ENCODE measurements at places on chromosomes 1 and 21.

- DNase-seq = no peak
Measured at GRCh38 chr1:24161270-24161669, 18.3 kb upstream of the IL22RA1 start.

DNA sequence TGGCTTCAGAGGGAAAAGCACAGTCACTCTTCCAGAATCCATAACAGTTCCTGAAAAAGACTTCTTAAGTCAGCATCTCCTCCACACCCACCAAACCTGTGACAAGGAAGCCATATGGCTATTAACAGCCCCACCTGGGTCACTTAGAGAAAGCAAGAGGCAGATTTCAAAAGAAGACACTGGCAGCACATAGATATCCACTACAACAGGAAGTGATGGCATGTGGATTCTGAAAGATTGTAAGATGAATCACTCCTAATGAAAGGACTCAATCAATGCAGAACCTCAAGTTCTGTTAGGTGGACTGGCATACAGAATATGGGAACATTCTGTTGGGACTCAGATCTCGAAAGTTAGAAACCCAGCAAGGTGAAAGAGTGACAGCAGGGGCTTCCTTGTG lies 365.9 kb downstream of the TGFB2 start:
- no peak for DNase-seq

DNA sequence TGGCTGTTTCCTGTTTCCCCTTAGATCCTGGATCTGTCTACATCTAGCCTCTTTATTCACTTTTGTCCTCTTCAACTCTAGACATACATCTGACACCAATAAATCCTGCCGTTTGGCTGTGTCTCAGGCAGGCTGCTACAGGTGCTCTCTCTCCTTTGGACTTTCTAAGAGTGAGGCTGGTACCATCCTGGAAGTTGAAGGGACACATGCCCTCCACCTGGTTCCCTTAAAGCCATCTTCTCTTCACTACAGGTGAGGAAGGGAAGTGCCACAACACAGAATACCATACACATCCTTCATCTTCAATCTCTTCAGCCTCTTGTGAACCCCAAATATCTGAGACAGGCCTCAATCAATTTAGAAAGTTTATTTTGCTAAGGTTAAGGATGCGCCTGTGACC lies 137.9 kb downstream of the BACH1 start:
- DNase-seq = no peak

GRCh38 chr1:234994436-234995295 lies 134.0 kb downstream of the TOMM20 start:
- DNase-seq = no peak

GRCh38 chr1:156673387-156674121 lies 3.7 kb downstream of the NES start:
- DNase-seq = no peak

DNA sequence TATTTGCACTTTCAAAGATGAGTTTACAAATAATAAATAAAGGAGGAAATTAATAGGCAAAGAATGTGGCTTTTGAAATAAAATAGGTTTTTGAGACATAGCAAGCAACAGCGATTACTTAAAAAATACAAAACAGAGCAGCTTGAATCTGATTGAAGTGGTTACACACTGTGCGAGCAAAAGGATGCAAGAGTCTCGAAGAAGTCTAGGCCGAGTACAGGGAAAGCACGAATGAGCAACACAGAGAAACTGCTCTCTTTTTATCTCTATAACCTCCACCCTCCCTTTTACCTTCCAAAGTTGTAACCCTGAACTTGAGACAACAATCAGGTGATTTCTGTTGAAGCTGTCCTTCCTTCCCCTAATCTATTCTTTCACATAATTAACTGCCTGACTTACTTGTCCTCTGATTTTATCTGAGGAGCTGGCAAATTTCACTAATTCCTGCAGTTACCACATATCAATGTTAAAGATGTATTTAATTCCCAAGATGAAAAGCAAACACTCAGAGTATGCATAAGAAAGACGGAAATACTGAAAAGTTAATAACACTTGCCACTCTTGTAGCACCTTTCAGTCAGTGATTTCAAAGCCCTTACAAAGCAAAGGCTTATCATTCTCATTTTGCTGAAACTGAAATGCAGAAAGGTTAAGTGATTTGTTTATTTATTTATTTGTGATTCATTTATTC lies 1030.1 kb downstream of the ADGRL2 start:
- no peak for DNase-seq

DNA sequence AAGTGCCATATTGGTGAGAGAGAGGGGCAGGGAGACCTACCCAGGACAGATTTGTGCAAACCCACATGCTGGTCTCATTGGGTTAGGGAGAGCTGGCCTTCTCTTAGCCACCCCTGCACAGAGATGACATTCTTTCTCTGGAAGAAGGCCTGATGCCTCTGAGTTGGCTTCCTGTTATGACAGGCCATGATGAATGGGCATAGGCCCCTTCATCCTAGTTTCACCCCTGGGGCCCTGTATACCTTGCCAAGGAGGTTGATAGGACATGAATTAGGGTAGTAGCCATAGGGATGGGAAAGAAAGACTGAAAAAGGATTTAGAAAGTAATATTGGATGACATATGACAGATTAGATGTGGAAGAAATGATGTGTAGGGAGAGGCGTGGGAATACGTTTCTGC lies 46.6 kb downstream of the TENT5C start:
- no peak for DNase-seq

GRCh38 chr1:6157132-6157527 lies 23.0 kb downstream of the CHD5 start:
- DNase-seq = no peak

DNA sequence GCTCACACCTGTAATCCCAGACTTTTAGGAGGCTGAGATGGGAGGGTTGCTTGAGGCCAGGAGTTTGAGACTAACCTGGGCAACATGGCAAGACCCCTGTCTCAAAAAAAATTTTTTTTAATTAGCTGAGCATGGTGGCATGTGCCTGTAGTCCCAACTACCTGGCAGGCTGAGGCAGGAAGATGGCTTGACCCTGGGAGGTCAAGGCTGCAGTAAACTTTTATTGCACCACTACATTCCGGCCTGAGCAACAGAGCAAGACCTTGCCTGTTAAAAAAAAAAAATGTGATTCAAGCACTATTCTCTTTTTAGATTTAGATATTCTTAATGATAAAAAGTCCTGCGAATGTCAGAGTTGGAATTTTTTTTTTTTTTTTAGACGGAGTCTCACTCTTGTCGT lies 102.5 kb upstream of the L1TD1 start:
- no peak for DNase-seq

DNA sequence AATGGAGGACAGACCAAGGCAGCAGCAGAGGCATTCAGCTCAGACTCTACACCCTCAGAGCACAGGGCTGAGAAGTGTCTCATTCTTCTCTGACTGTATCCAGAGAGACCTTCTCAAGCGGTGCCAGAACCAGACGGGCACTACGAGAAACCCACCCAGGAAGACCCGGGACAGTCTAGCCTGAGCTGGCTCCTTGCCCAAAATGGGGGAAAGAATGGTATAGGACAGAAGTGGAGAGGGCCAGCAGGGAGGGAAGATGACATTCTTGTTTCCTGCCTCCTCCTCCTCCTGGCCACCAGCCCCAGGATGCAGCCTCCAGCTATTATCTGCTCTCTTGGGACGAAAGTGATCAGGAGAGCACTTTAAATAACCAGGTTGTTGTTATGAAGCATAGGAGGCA lies 22.6 kb upstream of the PRELP start:
- DNase-seq = no peak

GRCh38 chr1:184199438-184200085 lies 148.0 kb downstream of the TSEN15 start:
- no peak for DNase-seq

- DNase-seq = no peak
Measured at GRCh38 chr1:78543941-78544643, 53.3 kb downstream of the PTGFR start.

DNA sequence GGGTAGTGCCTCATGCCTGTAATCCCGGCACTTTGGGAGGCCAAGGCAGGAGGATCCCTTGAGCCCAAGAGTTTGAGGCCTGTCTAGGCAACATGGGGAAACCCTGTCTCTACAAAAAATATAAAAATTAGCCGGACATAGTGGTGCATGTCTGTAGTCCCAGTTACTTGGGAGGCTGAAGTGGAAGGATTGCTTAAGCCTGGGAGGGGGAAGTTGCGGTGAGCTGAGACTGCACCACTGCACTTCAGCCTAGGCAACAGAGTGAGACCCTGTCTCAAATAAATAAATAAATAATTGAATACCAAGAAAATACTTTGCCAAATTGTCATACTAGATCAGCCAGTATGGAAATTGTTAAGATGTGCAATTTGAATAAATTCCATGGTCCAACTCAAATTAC lies 5.9 kb upstream of the RBBP5 start:
- no peak for DNase-seq

DNA sequence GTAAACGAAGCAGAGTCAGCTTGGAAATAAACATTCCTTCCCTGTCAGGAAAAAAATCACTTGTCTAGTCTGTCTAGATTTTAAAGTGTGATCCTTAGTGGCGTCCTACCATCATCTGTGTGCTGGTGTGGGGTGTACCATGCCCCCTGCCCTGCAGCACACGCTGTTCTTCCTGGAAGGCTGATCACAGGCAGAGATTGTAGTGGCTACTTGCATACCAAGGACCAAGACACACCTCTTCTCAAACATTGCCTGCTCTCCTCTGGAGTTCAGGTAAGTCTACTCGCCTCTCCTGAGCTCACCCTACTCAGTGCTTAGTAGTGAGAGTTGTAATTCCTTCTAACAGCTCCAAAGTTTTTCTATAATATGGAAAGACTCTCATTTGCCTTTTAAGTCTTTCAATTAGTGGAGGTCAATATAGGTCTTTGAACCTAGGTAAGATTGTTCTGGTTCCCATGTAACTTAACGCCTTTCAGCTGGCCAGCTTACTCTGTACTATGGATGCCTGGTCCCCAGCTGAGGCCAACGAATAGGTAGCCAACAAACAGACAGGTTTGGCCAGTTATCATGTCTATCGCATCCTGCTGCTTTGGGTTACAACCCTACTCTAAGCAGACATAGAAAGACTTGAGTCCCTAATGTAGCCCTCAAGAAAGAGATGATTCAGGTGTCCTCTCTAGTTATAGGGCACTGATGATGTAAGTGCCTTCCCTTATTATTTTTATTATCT lies 55.4 kb downstream of the XCL1 start:
- DNase-seq = no peak

DNA sequence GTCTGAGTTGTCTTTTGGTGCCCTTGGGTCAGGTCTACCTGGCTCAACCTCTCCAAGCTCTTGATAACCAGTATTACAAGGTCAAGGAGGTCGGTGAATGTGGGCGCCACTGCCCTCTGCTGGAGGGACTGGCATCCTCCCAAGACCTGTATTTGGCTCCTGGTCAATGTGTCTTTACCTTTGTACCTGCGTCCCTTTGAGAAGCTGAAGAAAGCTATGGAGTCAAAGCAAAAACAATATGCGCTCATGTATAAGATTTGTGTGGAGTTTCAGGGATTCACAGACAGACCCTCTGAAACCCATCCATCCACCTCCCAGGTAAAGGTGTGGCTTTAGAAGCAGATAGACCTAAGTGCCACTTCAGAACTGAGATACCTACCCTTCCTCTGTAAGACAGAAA lies 61.8 kb upstream of the NBL1 start:
- peak; percentile 85 for DNase-seq

- no peak for DNase-seq
Measured at GRCh38 chr1:151728151-151729054, 7.1 kb downstream of the RIIAD1 start.

GRCh38 chr21:44654576-44655175 lies at the start of gene KRTAP12-4:
Gene KRTAP12-4 (minus strand): TSS chr21:44654659. CDS start chr21:44654614, 45 bp downstream.
- no peak for DNase-seq

DNA sequence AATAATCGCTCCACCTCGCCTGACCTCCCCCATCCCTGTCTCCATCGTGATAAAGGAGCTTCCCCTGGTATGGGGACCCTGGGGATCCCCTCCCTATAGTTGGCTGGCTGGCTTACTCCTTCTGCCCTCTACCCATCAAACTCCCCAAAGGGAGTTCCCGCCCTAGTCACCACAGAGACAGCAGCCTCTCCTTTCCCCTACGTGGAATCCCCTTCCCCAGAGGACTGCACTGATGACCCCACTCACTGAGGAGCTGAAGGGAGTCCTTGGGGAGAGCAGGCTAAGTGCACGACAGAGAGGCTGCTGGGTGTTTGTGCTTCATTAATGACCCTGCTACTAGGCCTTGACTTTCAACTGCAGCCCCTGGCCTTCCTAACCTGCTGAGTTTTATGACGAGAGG lies 1.9 kb downstream of the CADM3 start:
- no peak for DNase-seq

- DNase-seq = no peak
Measured at GRCh38 chr21:36908260-36908908, 58.1 kb downstream of the HLCS start.

DNA sequence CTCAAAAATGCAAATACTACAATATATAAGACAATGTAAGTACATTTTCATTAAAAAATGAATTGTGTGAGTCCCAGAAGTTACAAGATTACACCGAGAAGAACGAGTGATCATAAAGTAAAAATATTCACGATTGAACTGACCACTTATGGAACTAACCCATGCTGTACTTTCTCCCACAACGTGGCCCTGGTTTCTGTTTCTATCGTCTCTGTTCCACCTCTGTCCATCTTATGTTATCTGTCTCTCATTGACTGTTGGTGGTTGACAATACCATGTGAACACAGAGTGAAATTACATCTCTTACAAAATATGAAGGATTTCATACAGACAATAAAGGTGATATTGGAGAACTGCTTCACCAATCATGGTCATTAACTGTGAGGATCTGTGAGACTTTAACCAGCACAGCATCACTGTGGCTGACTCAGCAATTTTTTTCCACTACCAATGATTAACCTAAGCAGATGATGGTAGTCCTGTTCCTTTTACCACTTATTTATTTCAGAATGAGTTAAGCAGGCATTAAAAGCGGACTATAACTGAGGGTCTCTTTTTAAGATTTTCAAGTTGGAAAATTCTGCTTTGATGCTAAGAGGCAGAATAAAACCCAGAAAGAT lies 165.1 kb downstream of the TGFB2 start:
- DNase-seq = no peak

GRCh38 chr1:923131-923990 lies at the start of gene SAMD11:
Gene SAMD11 (plus strand): TSS chr1:923923. CDS start chr1:924432, 509 bp downstream.
- DNase-seq = peak; percentile 73

- DNase-seq = no peak
Measured at GRCh38 chr1:52574594-52574993, 21.7 kb upstream of the TUT4 start.

DNA sequence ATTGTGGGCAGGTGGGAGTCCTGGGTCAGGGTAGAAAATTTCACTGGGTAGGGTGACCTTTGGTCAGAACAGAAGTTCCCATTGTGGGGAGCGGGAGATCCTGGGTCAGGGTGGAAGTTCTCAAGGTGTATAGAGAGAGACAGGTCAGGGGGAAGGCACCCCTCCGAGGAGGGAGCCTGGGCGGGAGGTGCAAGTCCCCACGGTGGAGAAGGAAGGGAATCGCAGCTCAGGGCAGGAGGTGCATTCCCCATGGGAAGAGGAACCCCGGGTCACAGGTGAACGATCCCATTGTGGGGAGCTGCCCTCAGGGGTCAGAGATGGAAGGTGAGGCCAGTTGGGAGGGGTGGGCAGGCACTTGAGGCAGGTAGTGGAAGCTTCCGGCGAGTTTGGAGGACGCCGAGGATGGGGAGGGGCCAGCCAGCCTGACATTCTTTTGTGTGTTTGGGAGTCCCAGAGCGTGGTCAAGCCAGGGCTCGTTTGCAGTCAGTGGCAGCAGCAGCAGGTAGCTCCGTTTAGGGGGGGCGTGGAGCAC lies 637 bp downstream of the LYPLA2 start:
- DNase-seq = peak; percentile 40
